ENCODE measurements at places on chromosomes 13 and 19.

DNA sequence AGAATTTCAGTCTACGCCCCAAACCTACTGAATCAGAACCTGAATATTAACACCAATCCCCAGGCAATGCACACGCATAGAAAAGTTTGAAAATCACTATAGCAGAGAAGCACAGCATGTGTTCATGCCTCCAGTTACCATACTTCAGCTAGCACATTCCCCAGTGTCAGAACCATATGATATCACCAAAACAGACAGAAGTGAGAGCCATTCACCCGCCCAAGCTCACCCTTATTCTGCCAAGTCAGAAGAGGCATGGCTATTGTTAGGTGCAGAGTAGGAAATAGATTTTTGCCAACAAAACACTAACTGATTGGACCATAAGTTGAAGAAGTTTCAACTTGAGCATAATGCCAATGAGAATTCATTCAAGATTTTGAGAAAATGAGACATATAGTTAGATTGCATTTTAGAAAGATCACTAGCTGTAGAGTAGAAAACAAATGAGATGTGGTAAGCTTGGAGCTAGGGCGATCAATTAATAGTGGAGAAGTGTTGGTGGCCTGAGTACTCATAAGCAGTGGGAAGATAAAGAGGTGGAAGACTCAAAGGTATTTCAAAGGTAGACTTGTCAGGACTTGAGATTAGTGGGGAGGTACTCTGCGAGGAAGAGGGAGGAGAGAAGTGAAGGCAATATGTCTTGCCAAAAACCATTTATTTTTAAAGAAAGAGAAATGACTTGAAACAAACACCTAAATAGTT is 492.4 kb downstream of the SUCLA2 start:
- DNase-seq, result no peak

DNA sequence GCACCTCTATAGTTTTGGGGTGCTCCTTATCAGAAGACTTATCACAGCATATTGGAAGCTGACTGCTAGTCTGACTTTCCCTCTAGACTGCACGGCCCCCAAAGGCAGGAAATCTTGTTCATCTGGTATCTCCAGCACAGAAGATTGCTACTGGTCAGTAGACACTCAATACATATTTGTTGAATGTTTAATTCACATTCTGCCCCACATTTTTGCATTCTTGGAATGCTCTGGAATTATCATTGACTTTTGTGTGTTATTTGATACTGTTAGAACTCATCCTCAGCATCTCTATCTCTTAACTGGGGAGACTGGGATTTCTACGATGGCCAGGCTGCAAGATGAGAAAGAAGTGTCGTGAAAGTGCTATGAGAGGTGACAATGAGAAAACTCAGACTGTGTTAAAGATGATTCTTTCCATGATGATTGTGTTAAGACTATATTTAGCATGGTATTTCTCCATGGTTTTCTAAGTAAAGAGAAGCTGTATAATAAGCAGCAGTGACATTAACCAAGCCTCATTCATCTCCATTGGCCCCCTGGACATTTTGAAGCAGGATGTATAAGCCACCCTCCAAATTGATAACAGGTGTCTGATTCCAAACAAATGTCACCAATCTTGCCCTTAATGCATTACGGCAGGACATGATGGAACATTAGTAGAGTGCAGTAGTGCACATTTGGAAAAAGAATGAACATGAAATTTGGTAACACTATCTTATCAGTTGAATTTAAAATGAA is 440.9 kb downstream of the RFC3 start:
- DNase-seq, result no peak

- DNase-seq, result no peak
Observed at GRCh38 chr13:27339299-27339698, 68.7 kb downstream of the RASL11A start.

GRCh38 chr13:32010136-32010535 is 21.4 kb upstream of the FRY start:
- no peak for DNase-seq

- no peak for DNase-seq
Observed at GRCh38 chr13:39916330-39916729, 260.9 kb downstream of the COG6 start.

GRCh38 chr13:112845511-112846144 is 123.4 kb upstream of the MCF2L start:
- no peak for DNase-seq

- DNase-seq, result no peak
Observed at GRCh38 chr19:55697698-55698097, 22.7 kb downstream of the EPN1 start.

DNA sequence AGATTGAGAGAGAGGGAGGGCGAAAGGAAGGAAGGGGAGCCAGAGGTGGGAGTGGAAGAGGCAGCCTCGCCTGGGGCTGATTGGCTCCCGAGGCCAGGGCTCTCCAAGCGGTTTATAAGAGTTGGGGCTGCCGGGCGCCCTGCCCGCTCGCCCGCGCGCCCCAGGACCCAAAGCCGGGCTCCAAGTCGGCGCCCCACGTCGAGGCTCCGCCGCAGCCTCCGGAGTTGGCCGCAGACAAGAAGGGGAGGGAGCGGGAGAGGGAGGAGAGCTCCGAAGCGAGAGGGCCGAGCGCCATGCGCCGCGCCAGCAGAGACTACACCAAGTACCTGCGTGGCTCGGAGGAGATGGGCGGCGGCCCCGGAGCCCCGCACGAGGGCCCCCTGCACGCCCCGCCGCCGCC is at the start of gene TNFSF11:
Gene TNFSF11, plus strand, starts transcription at position 142 of the 400 bp plus-strand sequence. Its CDS starts 152 bp downstream, at position 294.
- no peak for DNase-seq

- no peak for DNase-seq
Observed at GRCh38 chr13:39960191-39960590, 304.7 kb downstream of the COG6 start.

DNA sequence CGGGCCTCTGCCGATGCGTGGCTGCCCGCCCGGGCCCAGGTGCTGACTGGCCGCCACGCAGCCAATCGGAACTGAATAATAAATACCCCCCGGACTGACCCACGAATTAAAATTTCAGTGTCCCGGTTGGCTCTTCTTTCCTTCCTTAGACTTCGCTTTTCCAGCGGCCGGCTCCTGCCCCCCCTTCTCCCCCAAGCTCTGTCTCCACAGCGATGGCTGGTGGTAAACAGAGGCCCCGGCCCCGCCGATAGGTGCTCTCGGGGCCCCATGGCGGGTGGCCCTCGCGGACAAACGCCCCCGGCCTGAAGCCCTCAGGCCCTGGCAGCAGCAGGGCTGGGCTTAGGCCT is 2.6 kb downstream of the ZBTB7A start:
- no peak for DNase-seq

DNA sequence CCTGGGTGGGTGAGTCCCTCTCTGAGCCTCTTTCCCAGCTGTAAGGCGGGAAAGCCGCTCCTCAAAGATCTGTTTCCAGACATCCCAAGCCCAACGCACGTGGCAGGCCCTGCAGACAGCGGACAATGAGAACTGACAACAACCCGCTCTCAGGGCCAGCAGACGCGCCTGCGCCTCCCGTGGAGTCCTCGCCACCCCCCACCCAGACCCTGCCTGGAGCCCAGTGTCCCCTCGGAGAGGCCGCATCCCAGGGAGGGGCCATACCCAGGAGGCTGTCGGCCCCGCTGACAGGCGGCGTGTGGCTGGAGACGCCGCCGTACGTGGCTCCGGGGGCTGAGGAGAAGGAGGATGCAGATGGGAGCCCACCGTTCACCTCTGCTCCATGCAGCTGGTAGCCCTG is 16.3 kb upstream of the UQCR11 start:
- no peak for DNase-seq

DNA sequence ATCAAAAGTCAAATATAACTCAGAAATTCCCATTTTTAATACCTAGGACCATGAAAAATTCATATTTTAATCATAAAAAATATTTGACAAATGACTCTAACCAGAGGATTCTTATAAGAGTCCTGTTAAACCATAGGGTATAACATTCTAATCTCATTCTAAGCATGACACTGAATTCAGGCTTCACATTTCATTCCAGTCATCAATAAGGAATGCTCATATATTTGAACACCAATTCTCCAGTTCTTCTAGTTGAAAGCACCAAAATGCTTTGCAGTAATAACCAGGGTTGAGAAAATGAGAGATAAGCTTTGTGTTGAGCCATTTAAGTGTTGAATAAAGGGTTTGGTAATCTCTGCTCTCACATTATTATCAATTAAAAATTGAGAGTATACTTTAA is 147.5 kb downstream of the VWA8 start:
- DNase-seq, result no peak

DNA sequence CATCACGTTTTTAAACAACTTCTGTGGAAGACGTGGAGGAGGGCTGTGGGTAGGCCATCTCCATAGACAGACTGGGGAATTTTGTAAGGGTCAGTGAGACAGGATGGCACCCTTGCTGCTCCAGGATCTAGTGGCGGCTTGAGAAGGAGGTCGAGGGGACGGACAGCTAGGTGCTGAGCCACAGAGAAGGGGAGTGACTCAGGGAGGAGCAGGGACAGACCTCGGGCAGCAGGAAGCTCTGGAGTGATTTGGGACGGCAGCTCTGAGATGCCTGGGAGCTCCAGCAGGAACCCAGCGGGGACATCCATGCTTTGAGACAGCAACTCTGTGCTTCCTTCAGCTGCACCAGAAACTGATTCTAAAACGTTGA is 169.1 kb upstream of the SOX1 start:
- no peak for DNase-seq

GRCh38 chr13:102002287-102002686 is 399.6 kb downstream of the FGF14 start:
- no peak for DNase-seq

GRCh38 chr13:50864492-50864891 is 21.0 kb upstream of the DLEU7 start:
- DNase-seq, result no peak

DNA sequence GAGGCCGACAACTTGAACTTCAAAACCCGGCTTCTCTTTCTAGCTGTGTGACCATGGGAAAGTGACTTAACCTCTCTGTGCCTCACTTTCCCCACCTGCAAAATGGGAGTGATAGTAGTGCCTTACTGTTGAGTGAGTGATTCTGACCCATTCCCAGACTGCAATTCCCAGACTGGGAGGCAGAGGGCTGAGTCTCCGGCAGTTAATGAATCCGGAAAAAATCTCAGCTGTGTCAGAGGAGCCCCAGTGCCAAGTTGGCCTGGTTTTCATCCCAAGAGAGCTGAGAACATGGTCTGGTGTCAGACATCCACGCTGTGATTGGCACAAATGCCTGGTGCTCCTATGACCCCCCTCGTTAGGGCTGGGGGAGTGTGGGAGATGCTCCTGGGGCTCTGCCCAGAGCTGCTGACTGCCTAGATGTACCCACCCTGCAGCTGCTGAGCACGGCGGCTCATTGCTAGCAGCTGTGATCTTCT is 50.0 kb downstream of the PIN1 start:
- DNase-seq, result no peak

DNA sequence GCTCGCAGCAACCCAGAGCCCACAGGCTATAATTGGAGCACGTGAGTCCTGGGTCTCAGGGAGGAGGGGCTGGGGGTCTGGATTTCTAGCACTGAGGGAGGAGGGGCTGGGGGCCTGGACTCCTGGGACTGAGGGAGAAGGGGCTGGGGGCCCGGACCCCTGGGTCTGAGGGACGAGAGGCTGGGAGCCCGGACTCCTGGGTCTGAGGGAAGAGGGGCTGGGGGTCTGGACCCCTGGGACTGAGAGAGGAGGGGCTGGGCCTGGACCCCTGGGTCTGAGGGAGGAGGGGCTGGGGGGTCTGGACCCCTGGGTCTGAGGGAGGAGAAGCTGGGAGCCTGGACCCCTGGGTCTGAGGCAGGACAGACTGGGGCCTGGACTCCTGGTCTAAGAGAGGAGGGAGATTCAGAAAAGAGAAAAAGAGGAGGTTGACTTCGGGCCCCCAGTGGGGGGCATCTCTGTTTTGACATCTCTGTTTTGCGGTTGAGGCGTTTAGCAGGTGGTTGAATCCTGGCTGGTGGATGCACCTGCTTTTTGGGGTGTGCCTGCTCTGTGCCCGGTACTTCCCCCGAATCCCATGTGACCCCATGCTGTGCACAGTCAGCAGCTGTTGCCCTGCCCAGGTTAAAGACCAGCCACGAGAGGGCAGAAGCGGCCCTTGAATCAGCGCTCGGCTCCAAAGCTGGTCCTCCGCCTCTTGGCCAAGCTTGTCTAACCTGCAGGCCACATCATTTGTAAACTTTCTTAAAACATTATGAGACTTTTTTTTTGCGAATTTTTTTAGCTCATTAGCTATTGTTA is 10.5 kb downstream of the PVR start:
- peak; percentile 65 for DNase-seq

GRCh38 chr19:45507872-45508416 is 665 bp downstream of the VASP start:
- DNase-seq, result no peak
